ENCODE measurements at places on chromosomes 2 and 18.

- no peak for DNase-seq
Measured at GRCh38 chr2:61900281-61900680, 5.2 kb upstream of the COMMD1 start.

DNA sequence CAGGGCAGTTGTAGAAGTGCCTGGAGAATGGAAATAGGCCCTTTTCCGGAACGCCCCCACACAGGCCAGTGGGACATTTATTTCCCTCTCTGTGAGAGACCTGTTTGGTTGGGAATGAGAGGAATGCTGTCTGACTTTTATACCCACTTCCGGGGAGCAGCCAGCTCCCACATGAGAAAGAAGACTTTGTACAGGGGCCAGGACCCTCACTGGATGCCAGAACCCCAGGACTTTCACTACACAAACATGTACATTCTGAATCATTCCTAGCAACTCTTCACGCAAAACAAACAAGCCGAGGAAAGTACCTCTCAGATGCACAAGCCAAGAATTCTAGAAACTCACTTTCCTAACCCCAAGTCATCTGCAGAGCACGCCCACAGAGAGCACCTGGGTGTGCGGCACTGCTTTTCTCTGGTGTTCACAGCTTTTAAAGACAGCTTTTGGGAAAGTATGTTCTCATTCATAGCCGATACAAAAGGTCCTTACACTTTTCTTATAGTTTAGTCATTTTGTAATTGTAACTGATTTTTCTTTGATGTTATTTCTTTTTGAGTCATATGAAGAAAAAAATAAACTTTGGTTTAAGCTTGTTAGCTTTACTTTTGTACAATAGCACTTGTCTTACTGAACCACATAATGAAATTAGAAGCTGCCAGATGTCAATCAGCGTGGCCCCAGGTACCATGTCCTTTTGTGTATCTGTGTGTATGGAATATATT lies 856.1 kb upstream of the ID2 start:
- no peak for DNase-seq

- no peak for DNase-seq
Measured at GRCh38 chr2:190413421-190413820, 5.3 kb downstream of the MFSD6 start.

- DNase-seq = no peak
Measured at GRCh38 chr2:85674417-85674816, 6.4 kb upstream of the SFTPB start.

GRCh38 chr18:9739516-9739915 lies 31.4 kb downstream of the RAB31 start:
- DNase-seq = no peak

DNA sequence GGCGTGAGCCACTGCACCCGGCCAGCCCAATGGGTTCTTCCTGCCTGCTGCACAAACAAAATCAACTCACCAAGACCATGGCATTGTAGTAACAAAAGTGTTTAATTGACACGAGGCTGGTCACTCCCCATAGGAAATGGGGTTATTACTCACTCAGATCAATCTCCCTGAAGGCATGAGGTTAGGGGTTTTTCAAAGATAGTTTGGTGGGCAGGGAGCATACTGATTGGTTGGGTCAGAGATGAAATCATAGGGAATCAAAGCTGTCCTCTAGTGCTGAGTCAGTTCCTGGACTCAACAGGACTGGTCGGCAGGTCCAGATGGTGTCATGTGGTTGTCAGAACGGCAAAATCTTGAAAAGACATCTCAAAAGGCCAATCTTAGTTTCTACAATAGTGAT lies 122.1 kb downstream of the TMEM17 start:
- no peak for DNase-seq

DNA sequence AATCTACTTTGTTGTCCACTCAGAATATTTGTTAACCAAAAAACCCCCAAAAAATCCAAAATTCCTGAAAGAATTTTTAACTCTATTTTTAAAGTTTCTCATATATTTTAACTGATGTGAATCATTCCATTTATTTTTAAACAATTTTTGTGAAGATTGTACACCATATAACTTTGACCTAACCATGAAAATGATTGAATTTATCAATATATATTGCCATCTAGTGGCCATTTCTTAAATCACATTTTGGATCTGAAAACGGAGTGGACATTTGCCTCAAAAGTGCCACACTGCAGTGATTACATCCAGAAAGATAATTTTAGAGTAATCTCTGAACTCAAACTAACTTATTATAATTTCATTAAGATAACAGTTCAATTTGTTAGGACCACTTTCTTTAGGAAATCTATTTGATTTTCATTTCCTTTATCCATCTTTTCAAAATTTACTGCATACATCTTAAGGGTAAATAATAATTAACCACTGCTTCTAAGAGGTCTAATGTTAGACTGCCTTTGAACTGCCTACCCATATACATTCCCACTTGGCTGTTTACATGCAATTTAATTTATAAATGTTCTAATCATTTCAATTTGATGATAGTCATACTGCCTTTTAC lies 71.1 kb downstream of the DSC3 start:
- no peak for DNase-seq

- DNase-seq = no peak
Measured at GRCh38 chr2:72524071-72524470, 301.8 kb downstream of the EXOC6B start.

DNA sequence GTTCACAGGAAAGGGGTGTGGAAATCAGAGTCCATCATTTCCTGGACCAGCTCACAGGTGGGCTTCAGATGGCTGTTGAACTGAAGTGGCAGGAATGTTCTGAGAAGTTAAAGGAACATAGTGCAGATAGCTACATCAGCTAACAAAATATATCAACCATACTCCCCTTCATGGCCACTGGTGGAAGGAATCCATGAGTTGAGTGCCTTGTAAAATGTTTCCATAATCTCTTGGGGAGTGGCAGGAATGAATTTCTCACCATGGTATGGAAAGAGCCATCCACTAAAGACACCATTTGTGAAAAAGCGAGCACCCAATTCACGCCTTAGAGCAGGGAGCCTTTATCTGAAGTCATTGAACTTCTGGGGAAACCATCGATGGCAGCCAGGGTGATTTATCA lies at the start of gene LINC00305:
TSS of gene LINC00305 (minus strand) at position 101 of the 400 bp plus-strand sequence.
- no peak for DNase-seq

DNA sequence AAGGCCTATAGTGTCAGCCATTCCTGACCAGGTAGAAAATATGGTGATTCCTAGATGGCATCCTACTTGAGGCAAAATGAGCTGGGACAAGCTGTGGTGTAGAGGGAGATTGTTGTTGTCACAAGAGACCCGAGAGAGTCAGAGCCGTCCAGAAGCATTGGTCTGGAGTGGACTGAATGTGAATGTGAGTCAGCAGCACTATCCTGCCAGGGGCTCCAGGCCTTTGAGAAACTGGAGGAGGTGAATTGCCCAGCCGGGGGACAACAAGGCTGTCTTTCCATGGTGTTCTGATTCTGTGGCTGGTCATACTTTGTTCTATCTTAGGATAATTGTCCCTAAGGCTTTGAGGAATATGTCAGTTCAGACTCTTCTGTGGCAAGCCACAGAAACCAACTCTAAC lies 29.4 kb upstream of the EIF2AK3 start:
- DNase-seq = no peak

DNA sequence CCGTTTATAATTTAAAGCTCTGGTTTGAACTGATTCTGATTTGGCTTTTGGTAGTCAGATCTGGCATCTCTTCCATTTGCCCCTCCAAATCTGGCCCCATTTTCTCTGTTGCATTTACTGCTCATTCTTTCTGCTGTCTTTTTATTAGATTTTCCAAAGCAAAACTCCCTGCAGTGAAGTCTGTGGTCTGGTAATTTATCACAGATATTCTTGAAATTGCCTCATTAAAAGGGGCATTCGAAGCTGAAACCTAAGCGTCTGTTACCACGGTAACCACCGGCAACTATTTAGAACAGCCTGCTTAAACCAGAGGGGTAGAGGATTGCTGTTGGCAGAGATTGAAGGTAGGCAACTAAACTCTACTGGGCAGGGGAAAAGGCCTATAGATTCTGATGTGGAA lies 111.5 kb upstream of the UPP2 start:
- no peak for DNase-seq

DNA sequence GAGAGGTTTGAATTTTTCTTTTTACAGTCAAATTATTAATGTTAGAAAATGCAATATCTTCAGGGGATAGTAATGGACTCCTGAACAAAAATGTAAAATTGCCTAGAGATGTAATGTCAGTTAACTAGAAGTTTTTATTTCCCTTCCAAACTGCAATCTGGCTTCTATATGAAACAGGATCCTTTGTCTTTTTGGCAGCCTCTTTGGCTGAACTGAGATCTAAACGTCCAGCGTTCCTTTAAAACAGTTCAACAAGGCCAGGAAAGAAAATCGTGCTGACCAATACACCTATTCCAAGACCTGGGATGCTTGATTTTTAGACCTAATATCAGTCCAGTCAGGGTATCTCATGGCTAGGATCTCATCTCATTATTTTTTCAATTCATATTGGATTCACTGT lies 245.5 kb downstream of the FIGN start:
- DNase-seq = no peak

- DNase-seq = no peak
Measured at GRCh38 chr2:7900593-7900992, 781.3 kb upstream of the ID2 start.

GRCh38 chr2:237283131-237283928 lies 130.6 kb downstream of the COL6A3 start:
- no peak for DNase-seq

DNA sequence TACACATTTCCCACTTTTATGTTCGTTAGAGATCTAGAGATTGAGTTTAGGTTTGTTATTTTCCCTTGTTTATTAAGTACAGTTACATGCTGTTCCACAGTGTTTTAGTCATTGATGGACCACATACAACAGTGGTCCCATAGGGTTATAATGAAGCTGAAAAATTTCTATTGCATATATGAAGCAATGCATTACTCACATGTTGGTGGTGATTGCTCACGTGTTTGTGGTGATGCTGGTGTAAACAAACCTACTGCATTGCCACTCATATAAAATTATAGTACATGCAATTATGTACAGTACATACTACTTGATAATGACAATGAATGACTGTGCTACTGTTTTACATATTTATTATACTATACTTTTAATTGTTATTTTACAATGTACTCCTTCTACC lies 51.0 kb upstream of the NXPH2 start:
- no peak for DNase-seq

- no peak for DNase-seq
Measured at GRCh38 chr2:9830685-9831410, 12.4 kb upstream of the TAF1B start.

- DNase-seq = no peak
Measured at GRCh38 chr2:62467475-62468321, 38.3 kb downstream of the TMEM17 start.

DNA sequence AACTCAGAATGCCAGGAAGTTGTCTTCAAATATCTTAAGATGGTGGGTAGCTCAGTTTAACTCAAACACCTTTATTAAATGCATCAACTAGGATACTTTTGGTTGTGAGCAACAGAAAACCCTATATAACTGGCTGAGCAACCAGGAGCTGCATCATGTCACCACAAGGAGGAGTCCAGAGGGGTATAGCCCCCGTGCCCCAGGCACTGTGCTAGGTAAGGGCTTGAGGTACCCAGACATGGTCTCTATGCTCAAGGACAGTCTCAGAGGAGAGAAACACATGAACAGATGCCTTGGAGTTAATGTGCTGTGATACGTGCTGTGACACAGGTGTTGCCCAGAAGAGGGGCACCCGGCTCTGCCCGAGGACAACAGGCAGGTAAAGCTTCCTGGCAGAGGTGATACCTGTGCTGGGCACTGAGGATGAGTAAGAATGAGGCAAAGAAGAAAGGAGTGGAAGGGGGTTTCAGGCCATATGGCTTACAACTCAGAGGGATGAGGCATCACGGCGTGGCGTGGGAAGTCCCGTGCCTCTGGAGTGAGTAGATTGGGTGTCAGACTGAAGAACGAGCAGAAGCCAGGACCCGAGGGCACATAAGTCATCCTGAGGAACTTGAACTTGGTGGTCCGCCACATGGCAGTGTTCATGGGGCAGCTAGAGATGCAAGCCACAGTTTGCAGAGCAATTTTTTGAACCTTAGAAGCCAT lies 32.0 kb upstream of the CAB39 start:
- DNase-seq = no peak

GRCh38 chr2:241087420-241088268 lies 14.4 kb downstream of the MTERF4 start:
- DNase-seq = no peak

GRCh38 chr2:173400760-173401159 lies 46.1 kb downstream of the CDCA7 start:
- DNase-seq = no peak
